Left lobe of liver (tissue), 2 donors: ENCODE measurements at places on chromosomes 5 and 9.

- DNase-seq: no peak
Measured at GRCh38 chr5:5512543-5512942, 90.1 kb downstream of the ICE1 start.

- no peak for DNase-seq
Measured at GRCh38 chr5:54745599-54745998, 228.0 kb downstream of the SNX18 start.

- no peak for DNase-seq
Measured at GRCh38 chr5:161857358-161857757, 9.4 kb downstream of the GABRA1 start.

- no peak for DNase-seq
Measured at GRCh38 chr5:133259199-133259997, 207.6 kb downstream of the HSPA4 start.

- no peak for DNase-seq
Measured at GRCh38 chr5:146878476-146879172, at the start of gene PPP2R2B. PPP2R2B (minus strand) TSS chr5:146878757.

DNA sequence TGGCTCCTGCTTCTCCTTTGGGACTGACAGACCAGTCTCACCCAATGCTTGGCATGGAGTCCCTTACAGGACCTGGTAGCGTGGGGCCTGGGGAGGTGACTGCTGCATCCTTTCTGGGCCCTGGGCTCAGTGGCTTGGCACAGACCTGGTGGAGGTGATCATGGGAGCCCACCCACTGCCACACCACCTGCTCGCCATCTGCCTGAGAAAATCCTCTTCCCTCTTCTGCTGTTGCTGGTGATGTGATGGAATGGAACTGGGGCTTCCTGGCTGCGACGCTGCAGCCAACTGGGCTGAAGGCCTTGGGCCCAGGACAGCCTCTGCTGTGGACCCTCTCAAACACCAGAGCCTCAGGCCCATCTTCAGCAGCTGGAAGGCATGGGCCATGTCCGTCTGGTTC lies 122.5 kb upstream of the PANK3 start:
- no peak for DNase-seq

GRCh38 chr9:15501179-15501578 lies 9.6 kb downstream of the PSIP1 start:
- DNase-seq: no peak

DNA sequence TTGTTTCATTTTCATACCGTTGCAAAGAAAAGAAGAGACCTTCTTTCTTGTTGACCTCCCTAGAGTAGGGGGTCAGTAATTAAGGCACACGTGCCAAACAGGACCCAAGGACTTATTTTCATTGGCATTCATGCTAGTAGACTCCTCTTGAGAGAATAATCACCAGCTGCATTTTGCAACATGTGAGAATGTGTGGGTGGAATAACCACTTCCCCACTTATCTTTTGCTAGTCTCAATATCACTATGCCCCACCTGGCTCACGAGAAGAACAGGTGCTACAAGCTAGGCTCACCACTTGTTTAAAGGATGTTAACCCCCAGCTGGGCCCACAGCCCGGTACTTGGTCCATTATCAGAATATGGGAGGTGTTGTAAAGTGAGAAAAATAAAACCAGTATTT lies 460.7 kb upstream of the MEF2C start:
- no peak for DNase-seq

- DNase-seq: no peak
Measured at GRCh38 chr9:123120953-123121352, 87.5 kb downstream of the GPR21 start.

- DNase-seq: no peak
Measured at GRCh38 chr9:131289301-131290035, at the start of gene PLPP7. PLPP7 (plus strand) TSS chr9:131289723; CDS start chr9:131289998, 275 bp downstream.

- no peak for DNase-seq
Measured at GRCh38 chr9:99054581-99054980, 50.3 kb upstream of the TGFBR1 start.

DNA sequence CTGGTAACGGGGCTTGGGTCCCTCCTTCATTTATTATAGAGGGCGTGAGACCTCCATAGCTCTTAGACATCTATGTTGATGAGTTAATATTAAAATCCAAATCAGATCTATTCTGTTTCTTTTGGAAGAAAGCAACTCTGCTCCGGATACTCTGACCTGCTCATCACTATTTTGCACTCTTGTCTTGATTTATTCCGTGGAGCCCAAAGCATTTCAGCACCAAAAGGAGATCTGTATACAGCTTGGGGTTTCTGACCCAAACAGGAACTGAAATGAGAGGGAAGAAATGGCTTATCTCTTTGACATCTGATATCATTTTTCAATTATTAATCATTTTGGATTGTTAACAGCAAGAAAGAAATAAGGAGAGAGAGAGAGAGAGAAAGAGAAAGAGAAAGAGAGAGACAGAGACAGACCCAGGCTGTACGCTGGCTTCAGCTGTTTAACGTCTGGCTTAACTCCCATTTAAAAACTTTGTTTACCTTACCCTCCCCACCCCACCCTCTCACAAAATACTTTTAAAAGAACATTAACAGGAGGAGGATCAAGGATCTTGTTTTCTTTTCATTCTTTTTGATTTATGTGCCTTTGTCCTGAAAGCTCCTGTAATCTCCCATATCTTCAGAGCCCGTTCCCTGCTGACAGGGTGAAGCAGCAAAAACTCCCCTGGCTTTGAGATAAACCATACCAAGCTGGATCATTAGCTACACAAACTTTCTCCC lies 231.4 kb upstream of the TUT7 start:
- DNase-seq: no peak

DNA sequence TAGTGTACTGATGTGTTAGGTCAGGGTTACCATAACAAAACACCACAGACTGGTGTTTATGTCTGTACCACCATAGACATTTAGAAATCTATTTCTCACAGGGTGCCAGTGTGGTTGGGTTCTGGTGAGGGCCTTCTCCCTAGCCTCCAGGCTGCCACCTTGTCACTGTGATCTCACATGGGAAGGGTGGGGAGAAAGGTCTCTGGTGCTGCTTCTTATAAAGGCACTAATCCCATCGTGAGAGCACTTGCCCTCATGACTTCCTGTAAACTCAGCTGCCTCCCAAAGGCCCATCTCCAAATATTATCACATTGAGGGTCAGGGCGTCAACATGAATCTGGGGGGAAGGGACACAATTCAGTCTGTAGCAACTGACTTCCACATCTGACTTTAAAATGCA lies 49.8 kb downstream of the PIK3R1 start:
- DNase-seq: no peak

- DNase-seq: no peak
Measured at GRCh38 chr9:127535834-127536233, 76.2 kb upstream of the STXBP1 start.

DNA sequence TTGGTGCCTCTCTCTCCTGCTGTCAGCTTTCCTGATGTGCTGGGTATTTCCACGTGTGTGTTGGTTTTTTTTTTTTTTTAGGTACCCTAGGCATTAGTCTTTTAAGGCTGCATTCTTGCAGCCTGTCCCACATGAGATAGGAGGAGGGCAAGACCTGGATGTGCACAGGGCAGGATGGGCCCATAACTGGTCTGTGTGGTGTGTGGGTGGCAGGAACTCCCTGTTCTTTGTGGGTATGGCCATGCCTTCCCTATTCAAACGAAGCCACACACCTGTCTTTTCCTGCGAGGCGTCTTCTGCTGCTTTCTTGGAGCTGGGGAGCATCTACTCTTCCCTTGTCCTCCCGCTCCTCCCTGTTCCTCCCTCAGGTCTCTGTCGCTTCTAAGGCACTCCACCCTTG lies 6.8 kb downstream of the SYK start:
- DNase-seq: no peak

GRCh38 chr5:11030671-11031070 lies 269.6 kb upstream of the DAP start:
- no peak for DNase-seq

DNA sequence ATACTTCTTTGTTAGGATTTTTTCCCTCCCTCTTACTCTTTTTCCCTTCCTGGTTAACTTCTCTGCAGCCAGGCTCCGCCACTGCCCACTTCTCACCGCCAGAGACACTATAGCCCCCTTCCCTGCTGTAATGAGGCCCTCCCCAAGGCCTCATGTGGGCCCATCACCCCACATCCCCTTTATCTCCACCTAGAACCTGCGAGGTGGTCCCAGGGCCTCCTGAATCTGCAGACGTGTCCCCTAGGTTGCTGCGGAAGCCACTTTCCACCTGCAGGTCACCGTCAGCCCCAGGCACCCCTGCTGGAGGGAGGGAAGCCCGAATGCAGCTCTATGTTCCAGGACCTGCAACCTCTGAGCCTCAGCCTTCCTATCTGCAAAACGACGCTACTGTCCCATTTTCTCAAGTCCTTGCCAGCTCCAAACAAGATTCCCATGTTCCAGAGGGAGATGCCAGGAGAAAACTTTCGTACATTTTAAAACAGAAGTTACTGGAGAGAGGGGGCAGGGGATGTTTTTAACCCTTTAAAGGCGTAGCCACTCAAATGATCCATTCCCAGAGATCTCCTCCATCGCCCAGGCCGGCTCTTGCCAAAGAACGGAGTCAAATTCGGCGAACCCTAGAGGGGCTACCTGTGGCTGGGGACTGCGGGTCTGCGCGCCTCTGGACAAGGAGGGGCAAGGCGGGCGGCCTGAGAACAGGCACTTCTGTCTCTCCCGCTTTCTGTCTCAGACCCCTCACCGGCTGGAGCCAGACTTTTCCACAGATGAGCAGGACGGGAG lies 929 bp downstream of the SH3PXD2B start:
- DNase-seq: no peak

GRCh38 chr9:14205463-14205862 lies 108.5 kb downstream of the NFIB start:
- no peak for DNase-seq

GRCh38 chr5:87400305-87400899 lies 12.3 kb downstream of the CCNH start:
- DNase-seq: no peak

DNA sequence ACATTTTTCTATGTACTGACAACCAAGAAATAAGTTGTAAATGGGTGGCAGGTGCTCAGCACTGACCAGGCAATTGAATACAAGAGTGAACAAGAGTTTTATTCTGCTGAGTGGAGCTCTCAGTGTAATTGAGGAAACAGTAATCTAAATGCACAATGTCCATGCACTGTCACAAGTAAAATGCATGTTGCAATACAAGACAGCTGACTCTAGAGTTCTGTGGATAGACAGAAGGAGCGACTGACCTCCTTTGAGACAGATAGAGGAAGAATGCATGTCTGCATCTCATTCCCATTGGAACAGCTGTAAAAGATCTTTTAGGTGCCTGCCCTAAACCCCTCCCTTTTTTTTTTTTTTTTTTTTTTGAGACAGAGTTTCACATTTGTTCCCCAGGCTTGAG lies 299.0 kb downstream of the FBXL7 start:
- no peak for DNase-seq

- DNase-seq: no peak
Measured at GRCh38 chr5:127961763-127962145, 121.8 kb upstream of the SLC12A2 start.

DNA sequence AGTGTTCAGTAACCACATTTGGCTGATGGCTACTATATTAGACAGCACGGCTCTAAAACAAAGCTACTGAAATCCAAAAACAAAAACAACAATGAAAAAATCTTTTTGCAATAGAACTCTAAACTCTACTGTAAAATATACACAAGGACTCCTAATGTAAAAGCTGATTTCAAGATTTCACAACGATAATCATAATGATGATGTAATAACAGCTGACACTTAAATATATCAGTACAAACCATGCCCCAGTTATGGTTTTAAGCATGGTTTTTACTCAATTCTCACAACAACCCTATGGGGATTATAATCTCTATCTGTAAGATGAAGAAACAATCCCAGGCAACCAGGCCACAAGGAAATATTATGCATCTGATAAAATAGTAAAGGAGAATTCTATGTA lies 3.3 kb downstream of the ZNF300 start:
- no peak for DNase-seq

DNA sequence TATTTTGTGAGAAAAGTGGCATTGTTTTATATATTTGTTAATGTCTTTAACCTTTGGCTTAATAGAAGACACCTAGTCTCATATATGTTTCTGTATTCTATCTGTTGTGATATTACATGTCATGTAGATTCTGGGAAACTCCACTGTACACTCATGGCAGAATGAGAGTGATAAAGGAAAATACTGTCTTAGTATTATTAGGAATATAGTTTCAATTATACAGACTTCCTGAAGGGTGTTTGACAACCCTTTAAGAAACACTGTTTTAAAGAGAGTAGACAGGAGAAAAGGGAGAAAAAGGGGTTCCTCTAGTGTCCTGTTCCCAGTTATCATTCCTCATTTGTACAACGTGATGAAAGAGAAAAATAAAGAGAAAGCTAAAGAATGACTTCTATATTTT lies 42.1 kb upstream of the SPEF2 start:
- no peak for DNase-seq

DNA sequence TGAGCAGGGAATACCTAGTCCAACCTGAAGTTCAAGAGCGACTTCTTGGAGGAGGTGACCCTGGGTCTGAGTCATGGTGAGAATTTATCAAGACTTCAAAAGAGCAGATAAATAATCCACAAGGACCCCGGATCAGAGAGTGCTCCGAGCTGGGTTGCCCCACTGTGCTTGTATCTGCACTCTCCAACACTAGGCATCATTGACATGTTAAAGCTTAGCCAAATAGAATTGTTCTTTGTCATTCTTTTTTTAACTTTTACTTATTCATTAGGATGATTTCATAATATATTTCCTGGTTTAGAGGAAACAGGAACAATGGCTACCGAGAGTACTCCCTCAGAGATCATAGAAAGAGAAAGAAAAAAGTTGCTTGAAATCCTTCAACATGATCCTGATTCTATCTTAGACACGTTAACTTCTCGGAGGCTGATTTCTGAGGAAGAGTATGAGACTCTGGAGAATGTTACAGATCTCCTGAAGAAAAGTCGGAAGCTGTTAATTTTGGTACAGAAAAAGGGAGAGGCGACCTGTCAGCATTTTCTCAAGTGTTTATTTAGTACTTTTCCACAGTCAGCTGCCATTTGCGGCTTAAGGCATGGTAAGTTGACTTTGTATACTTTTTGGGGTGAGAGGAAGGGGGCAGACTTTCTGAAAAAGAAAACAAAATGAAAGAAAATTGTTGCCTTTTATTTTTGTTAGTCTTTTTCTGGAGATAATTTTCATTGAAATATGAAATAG lies at the start of gene CARD6:
CARD6 (plus strand) TSS at position 300 of the 738 bp plus-strand sequence; CDS start at position 316, 16 bp downstream.
- no peak for DNase-seq

GRCh38 chr5:111929867-111930266 lies 172.9 kb upstream of the NREP start:
- DNase-seq: no peak

- no peak for DNase-seq
Measured at GRCh38 chr9:132018957-132019405, 60.7 kb downstream of the MED27 start.

DNA sequence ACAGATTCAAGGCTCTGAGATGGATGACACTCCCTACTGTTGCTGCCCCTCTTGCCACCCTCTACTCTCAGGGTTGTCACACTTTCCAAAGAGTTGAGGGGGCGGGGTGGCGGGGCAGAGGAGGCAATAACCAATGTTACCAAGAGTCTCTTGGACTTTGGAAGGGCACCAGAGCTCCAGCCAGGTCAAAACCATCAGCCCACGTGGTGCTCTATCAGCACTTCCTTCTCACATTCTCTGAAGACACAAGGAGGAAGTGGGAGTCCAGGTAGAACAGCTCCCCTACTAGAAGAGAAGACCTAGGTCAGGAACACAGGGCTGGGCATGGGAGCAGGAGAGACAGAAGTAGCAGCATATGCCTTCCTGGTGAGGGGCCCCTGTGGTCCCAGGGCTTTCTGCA lies 33.0 kb upstream of the PIK3R1 start:
- DNase-seq: no peak

GRCh38 chr5:103259705-103260355 lies 1.3 kb downstream of the MACIR start:
- no peak for DNase-seq
